ENCODE measurements at places on chromosomes 1 and 21.

DNA sequence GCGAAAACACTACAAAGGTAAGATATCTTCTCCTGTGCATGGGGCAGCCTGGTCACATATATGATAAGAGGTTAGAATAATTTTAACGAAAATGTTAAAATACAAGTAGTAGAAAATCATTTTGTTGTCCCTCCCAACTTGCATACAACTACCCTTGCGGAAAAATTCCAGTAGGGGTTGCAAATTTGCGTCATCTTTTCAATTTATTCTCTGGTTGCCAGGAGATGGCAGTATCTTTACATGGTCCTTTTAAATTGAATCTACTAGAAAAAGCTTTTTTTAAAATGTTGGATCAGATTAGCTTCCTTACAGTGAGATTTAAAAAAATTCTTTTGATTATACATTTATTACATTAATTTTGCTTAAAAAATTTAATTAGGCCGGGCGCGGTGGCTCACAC is 10.9 kb downstream of the S100PBP start:
- DNase-seq: no peak

DNA sequence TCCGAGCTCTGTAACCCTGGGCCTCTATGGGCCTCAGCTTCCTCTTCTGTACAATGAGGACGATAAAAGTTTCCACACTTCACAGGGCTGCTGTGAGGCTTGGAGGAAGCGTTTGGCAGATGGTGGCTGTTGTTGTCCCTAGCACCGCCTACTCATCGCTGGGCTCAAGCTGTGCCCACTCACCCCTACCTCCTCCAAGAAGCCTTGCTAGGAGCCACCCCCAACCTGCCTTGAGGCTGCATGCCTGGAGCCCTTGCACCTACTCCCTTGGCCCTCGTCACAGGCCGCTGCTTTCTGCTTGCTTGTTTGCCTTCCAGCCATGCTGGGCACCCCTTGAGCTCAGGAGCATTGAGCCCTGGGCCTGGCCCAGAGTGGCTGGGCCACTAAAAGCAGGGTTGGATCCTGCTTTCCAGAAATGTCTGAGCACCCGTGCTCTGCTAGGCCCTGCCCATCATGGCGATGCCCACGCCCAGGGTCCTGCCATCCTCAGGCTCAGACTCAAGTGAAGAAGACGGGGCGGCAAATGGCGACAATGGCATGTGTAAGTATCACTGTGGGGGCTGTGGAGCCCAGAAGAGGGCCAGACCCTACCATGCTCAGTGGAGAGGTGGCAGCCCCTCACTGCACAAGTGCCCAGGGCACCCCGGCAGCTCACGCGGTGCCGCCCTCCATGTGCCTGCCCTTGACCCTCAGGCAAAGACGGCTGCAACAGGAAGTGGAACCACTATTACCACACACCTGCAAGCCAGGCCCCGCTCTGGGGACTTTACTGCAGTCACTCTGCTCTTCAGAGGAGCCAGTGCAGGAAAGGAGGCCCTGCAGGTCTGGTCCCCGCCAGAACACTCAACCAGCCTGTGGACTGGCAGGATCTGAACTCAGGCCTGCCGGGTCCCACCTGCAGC is 9.5 kb downstream of the SH3BGRL3 start:
- no peak for DNase-seq

GRCh38 chr1:119908661-119909060 is 12.3 kb upstream of the ADAM30 start:
- no peak for DNase-seq

DNA sequence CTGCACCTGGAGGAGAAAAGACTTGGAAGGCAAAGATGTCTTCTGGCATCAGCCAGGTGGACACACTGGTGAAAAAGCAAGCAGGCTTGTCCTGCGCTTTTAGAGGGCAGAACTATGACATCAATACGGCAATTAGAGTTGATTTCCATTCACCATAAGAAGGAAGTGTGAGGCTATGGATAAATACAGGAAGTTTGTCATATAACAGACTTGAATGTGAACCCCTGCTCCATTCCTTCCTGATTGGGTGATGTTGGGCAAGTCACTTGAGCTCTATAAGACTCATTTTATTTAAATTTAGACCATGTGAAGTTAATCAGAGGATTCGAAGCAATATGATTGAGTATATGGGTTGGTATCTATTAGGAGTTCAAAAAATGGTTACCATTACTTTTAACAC is 137.8 kb downstream of the PLPP3 start:
- no peak for DNase-seq
